Activated naive CD4-positive, alpha-beta T cell treated with anti-CD3 and anti-CD28 coated beads, Interleukin-2, amount 50 U/mL, for 72 hours (primary cell): ENCODE measurements at places on chromosomes 13 and 19.

- no peak for DNase-seq
These were observed 41.3 kb downstream of the RCBTB2 start for GRCh38 chr13:48491423-48492095.

DNA sequence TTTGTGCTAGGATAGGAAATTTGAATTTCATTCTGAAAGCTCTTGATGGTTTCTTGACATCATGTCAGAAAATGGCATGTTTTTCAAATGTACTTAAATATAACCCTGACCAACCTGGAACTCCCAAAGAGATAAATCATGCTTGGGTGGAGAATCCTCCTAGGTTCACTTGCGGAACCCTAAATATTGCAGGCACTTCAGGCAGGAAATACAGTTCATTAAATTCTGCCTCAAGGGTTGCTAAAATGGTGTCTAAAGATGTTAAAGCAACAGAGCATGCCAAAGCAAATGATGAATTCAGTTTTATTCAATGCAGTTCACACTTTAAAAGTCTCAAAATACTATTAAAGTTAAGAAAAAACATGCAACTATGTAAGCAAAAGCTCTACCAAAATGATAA, 415.9 kb downstream of the SLITRK6 start:
- no peak for DNase-seq

DNA sequence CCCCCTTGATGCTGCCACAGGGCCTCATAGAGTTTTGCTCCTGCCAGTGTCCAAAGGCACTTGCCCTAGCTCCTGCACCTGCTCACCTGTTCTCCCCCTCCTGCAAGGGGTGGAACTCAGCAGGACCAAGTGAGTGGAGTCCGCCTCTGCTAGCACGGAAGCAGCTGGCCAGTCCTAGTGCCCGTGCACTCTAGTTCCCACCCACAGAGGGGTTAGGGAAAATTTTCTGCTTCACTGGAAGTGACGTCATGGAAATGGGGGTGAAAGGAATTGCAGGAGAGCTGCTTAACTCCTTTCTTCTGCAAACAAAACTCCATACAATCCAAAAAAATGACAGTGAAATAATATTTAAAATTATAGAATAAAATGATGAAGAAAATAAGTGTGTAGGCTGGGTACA, 609.7 kb upstream of the SLITRK1 start:
- DNase-seq: no peak

DNA sequence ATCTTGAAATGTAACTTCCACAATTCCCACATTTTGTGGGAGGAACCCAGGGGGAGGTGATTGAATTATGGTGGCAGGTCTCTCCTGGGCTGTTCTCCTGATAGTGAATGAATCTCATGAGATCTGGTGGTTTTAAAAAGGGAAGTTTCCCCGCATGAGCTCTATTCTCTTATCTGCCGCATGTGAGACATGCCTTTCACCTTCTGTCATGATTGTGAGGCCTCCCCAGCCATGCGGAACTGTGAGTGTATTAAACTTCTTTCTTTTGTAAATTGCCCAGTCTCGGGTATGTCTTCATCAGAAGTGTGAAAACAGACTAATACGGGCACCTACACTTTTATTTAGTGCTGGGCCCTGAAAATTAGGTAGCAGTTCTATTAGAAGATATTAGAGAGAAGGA, 45.8 kb downstream of the TNFSF13B start:
- no peak for DNase-seq

DNA sequence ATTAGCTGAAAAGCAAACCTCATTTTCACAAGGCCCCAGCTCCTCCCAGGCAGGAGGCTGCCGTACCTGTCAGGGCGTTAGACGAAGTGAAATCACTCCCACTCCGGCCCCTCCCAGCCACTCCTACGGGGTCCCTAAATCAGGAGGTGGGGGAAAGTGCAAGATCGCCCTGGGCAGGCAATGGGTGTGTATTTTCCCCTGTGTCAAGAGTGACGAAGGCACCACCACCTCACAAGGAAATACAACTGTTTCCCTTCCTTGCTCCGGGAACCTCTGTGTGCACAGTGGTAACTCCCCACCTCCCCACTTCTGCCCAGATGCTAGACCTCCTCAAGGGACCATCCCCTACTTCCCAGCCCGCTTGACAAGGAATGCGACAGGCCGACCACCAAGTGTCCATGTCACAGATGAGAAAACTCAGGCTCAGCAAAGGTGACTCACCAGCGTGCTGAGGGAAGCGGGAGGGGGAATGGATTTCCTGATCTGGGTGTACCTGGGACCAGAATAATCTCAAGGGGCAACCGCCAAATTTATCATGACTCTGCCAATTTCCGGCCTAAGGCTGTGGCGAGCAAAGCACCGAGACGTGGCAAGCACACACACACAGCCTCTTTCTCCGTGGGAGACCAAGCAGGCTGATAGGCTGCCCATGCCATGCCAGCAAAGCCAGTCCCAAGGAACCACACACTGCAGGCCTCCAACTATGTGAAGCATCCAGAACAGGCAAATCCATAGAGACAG, 7.3 kb downstream of the PPP6R1 start:
- peak; percentile 82 for DNase-seq

- no peak for DNase-seq
These were observed 361.0 kb downstream of the FGF14 start for GRCh38 chr13:102040812-102041211.

DNA sequence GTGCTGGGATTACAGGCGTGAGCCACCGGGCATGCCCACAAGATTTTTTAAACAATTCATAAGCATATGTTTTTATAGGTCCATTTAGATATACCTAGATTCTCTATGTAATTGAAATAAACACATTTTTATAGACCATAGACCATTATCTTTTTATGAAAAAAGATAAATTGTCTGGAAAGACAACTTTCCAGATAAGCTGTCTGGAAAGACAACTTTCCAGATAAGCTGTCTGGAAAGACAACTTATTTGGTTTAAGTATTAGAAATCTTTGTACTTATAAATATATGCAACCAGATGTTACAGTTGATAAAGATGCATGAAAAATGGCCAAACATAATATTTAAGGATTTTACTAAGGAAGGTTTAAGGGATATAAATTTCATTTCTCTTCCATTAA, 538.5 kb downstream of the GPC6 start:
- DNase-seq: no peak

- DNase-seq: peak; percentile 64
These were observed 622 bp downstream of the DNM2 start for GRCh38 chr19:10718205-10719196.
